ENCODE measurements at places on chromosomes 12 and 14.

- DNase-seq = no peak
These were observed 25.9 kb downstream of the RHOF start for GRCh38 chr12:121767525-121768016.

- no peak for DNase-seq
These were observed 2.5 kb downstream of the CCDC197 start for GRCh38 chr14:93999573-93999972.

DNA sequence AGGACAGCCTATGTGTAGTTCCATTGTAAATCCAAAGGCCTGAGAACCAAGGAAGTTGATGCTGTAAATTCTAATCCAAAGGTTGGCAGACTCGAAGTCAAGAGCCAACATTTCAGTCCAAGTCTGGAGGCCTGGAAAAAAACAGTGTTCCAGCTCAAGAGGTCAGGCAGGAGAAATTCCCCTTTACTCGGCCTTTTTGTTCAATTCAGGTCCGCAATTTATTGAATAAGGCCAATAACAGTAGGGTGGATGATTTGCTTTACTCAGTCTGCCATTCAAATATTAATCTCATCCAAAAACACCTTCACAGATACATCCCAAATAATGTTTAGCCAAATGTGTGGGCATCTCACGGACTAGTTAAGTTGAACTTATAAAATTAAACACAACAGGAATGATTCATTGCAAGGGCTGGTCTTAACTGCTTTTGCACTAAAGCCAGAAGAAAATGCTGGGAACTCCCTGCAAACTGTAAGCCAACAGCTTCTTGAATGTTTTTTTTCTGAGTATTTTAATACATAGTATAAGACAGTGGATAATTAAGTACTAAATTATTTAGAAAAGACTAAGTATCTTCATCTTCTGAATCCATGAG, 197.4 kb upstream of the GARIN6 start:
- DNase-seq = no peak

- no peak for DNase-seq
These were observed 205.1 kb upstream of the FSCB start for GRCh38 chr14:44712024-44712815.

DNA sequence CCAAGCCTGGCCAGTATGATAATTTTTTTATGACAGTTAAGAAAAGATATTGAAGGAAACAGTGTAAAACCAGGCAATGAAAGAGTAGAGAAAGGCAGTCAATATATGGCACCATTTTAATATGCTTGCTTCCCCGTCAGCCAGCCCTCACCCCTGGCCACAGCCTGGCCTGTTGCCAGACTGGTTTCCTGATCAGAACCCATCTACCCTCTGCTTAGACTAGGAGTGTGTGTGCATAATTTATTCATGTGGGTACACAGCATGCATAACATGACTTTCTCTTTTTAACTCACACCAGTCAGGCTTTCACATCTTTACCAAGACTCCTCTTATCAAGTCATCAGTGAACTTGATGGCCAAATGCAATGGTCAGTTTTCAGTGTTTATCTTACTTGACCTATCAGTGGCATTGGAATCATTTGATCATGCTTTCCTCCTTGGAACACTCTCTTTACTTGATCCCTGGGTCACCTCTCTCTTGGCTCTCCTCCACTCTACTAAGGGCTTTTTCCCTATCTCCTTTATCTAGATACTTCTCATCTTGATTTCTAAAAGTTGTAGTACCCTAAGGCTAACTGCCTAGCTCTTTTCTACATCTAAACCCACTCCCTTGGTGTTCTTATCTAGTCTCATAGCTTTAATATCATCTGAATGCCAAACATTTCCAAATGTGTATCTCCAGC, 10.0 kb upstream of the GPR19 start:
- DNase-seq = no peak

All from mesothelial cell of epicardium (in vitro differentiated cells).